ENCODE measurements at places on chromosomes 6 and 20.

GRCh38 chr20:50844430-50845100, 49.7 kb downstream of the BCAS4 start:
- DNase-seq = no peak

DNA sequence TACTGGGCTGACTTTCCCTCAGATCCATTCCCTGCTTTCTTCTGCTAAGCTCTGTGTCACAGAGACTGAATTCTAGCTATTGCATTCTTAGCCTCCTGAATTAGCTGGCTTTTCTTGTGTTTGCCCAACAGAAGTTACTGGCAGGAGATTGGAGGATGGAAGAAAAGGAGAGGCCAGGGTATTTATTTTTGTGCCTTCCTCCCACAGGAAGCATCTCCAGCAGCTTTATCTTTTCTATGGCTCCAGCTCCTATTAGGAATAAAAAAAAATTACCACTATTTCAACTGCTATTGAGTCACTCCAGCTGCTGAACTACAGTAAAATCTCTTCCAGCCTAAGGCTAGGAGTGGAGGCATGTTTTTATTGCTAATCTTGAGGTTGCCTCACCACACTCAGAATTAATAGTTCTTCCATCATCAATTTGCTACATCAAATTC, 492.4 kb downstream of the RFPL4B start:
- no peak for DNase-seq

GRCh38 chr6:151682251-151682650, 125.2 kb upstream of the ESR1 start:
- no peak for DNase-seq

GRCh38 chr6:161001421-161001820, 9.9 kb downstream of the MAP3K4 start:
- peak; percentile 5 for DNase-seq

DNA sequence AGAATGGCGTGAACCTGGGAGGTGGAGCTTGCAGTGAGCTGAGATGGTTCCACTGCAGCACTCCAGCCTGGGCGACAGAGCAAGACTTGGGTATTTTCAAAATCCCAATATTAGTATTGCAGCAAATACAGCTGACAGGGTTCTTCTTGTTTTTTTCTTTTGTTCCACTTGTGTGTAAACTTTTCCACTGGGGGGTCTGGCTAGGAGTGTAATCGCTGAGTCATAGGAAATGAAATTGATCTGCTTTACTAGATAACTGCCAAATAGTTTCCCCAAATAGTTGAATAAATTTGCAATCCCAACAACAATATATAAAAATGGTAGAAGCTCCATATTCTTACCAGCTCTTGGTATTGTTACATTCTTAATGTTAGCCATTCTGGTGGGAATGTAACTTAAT, 526.0 kb upstream of the SOX4 start:
- no peak for DNase-seq

- no peak for DNase-seq
Observed at GRCh38 chr6:73943411-73943810, 247.4 kb downstream of the CD109 start.

GRCh38 chr6:141452354-141452686, 680.4 kb upstream of the GJE1 start:
- no peak for DNase-seq

DNA sequence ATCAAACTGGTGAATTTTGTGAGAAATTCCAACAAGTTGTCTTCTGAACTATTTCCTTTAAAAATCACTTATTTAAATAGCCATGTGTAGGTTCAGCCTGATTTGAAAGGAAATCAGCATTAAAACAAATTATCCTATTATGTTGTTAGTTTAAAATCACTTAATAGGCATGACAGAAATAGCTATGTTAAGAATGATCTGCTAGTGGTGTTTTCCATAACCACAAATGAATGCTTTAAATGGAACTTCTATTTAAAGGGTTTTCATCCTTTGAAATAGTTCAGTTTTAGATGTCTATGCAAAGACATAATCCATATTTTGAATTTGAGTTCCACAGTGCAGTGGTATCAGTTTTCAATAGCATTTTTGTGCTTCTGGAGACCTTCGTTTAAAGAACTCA, 120.1 kb downstream of the PLEKHG1 start:
- no peak for DNase-seq

DNA sequence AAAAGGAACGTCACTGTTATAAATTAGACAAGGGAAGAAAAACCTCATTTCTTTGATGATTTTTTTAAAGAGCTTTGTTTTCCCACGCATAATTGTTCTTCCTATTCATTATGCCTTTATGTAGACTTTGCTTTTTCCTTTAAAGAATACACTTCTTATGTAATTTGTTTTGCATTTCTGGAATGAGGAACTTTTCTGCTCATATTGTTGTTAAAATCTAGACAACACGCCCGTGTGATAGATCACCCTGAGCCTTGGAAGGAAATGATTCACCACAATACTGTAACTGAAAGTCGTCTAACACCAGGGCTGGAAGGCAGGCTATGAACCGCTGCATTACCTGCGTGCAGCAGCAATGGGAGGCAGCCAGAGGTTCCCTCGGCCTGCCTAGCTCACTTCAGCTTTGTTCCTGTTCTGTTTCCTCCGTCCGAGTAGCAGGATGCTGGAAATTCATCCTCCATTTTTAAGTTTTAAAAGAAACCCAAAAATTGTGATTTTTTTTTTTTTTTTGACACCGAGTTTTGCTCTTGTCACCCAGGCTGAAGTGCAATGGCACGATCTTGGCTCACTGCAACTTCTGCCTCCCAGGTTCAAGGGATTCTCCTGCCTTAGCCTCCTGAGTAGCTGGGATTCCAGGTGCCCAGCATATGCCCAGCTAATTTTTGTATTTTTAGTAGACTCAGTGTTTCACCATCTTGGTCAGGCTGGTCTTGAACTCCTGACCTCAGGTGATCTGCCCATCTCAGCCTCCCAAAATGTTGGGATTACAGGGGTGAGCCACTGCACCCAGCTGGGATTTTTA, 49.6 kb upstream of the ZNF217 start:
- DNase-seq = peak; percentile 88

DNA sequence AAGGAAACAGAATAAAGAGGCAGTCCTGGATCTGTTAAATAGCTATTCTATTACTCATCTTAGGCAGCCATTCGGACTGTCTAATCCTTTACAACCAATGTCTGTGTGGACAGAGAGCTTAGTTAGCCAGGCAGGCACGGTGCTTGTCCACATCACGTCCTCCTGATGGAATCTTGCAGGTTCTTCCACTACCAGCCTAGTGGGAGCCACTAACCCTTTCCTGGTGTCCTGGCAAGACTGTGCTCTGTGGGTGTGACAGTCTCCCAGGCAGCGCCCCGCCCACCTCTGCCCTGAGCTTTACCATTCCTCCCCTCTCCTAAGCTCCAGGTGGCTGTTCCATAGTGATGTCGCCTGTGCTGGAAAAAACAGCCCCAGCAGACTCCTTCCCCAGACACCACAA, 78.3 kb upstream of the CLDN20 start:
- DNase-seq = no peak

- DNase-seq = no peak
Observed at GRCh38 chr6:82118150-82118562, 129.4 kb downstream of the IBTK start.

DNA sequence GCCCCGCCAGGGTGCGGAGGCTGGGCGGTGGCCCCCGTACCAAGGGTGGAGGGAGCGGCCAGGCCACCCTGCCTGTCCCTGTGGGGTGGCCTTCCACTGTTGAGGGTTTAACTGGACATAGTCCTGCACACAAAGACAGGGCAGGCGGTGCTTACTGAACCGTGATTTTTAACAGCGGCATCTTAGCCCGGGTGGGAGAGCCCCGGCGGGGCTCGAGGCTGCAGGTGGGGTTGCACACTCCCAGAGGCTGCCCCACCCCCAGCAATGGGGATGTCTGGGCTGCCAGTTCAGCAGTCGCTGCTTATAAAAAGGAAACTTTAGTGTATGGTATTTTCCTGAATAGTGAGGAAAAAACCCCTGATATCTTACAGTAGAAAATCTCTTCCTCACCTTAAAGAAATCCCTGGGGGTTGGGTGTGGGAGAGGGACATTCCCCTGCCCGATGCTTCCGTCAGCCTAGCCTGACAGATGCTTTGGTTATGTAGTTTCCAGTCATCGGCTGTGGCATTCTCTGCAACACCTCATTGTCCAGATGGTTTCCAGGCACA, 79.4 kb downstream of the IRF4 start:
- no peak for DNase-seq

- DNase-seq = no peak
Observed at GRCh38 chr6:107764684-107765460, 59.2 kb downstream of the SCML4 start.

GRCh38 chr6:90231308-90231707, 65.3 kb downstream of the BACH2 start:
- no peak for DNase-seq

DNA sequence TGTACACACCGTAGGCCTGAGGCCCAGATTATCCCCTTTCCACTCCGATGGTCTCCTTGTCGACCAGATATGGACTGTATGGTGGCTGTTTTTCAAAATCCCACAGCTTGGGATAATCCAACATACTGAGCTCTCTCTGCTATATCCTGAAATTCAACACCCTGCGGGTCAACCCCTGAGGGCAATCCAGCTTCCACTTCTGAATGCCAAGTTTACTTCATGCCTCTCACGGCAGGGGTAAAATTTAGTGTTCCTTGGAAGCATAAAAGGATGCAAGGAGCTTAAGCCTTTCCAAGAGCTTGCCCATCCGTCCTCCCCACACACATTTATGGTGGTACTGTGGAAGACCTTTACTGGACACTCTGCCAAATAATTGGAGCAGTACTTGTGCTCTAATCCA, 90.7 kb downstream of the PLG start:
- no peak for DNase-seq

DNA sequence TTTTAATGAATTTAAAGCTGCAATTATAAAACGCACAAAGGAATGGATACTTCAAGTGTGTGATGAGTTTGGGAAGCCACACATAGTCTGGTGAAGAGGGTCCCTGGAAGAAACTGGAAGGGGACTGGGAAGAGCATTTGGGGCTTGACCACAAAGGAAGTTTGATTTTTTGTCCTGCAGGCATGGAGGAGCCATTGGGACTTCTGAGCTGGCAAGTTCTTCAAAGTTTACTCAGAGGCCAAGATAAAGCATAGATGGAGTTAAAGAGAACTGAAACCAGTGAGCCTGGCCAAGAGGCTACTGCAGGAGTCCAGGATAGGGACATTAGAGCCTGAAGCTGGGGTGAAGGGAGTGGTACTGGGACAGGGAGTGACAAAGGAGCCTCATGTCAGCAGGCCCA, 95.0 kb downstream of the AIG1 start:
- no peak for DNase-seq

DNA sequence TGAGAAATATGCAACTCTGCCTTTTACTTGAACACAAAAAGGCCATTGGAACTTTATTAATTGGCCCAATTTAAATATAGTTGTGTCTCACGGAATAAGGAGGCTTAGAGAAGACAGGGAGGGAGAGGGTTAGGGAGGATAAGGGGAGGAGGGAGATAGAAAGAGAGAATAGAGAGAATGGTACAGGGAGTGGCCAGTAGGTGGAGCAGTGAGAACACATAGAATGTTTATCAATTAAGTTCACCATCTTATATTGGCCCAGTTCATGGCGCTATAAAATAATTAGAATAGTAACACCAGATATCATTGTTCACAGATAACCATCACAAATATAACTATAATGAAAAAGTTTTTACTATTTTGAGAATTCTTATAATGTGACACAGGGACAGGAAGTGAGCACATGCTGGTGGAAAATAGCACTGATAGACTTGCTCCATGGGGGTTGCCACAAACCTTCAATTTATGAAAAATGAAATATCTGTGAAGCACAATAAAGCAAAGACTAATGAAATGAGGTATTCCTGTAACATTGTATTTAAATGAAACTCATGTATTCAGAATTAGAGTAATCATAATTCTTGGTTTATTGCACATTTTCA, 374.1 kb upstream of the MANEA start:
- no peak for DNase-seq

- peak; percentile 34 for DNase-seq
Observed at GRCh38 chr20:33299111-33299603, 16.1 kb downstream of the BPIFB1 start.

GRCh38 chr6:139135578-139136545, 982 bp downstream of the HECA start:
- DNase-seq = peak; percentile 72

- DNase-seq = no peak
Observed at GRCh38 chr6:77017537-77017936, 445.8 kb downstream of the HTR1B start.

Measured in CD14-positive monocyte (primary cell).